ENCODE measurements at places on chromosomes 7 and 10.

- no peak for DNase-seq
Measured at GRCh38 chr7:128687131-128687530, 15.0 kb downstream of the GARIN1A start.

- DNase-seq = peak; percentile 91
Measured at GRCh38 chr10:73044378-73045285, 52.0 kb downstream of the P4HA1 start.

DNA sequence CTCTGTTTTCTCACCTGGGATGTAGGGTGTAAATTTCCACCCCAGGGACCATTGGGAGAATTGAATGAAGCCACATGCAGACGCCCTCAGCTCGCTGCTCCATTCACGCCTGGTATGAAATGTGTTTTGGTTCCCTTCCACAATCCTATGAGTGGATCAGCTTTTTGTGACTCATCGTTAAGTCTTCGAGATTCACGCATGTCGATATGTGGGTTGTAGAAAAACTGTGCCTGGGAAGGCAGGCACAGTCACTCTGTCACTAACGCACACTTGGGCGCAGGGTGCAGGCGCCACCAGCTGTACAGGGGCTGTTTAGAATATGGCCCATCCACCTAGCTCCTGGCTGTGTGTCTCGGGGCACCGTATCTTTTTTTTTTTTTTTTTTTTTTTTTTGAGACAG is 64.2 kb upstream of the SH2B2 start:
- peak; percentile 12 for DNase-seq

DNA sequence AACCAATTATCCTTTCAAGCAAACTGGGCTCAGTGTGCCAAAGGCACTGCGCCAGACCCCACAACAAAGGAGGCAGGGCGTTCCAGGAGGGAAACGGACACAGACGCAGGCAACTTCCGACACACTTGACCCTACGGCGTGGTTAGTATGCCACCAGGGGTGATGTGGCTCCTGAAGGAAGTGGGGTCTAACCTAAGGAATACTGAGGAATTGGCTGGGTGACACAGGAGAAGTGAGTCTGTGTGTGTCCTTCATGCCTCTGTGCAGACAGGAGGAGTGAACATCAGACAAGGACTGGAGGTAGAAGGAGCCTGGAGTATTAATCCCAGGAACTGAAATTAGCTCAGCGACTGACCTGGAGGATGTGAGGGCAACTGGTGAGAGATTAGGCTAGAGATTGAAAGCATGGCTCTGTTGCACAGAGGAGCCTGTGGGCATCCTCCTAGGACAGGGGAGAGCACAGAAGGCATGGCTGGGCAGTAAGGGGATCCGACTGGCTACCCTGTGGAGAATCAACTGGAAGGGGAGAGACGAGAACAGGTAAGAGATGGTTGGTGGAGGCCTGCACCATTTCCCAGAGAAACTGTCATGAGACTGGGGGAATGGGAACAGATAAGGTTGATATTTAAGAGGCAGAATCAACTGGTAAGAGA is 27.8 kb downstream of the GSDME start:
- no peak for DNase-seq

DNA sequence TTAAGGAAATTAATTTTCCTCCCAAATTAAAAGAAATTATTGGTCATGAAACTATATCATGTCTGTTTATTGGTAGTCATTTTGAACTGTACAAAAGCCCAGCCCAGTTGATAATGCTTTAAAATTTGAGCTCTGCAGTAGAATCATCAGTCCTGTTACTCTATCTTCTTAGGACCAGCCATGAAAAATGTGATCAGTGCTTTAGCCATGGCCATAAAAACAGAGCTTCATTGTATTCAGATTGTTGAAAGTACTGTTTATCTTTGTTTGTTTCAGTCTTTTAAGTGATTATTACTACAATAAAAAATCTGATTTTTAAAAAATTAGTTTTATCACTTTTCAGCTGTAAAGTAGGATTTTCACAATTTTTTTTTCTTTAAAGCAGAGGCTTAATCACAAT is 13.7 kb upstream of the TFAM start:
- DNase-seq = no peak

DNA sequence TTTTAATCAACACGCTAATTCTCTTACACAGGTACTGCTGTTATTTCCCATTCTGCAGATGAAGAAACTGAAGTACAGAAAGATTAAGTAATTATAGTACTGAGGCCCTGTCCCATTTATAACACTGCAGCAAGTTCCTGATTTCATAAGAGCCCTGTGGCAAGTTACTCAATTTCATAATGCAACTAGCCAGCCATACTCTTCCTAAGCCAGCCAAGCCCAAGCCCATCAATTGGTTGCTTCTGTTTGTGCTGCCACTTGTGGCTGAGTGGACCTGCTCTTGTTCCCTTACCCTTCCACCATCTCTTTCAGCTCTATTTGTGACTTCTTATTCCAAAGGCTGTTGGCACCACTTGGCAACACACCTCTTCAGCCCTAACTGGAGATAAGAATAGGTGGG is 19.7 kb upstream of the PRPF18 start:
- DNase-seq = peak; percentile 35

GRCh38 chr10:1367938-1368841 is 312.0 kb downstream of the WDR37 start:
- DNase-seq = no peak

GRCh38 chr7:30222515-30223215 is 61.7 kb upstream of the ZNRF2 start:
- DNase-seq = no peak

GRCh38 chr7:74221713-74222112 is 11.9 kb downstream of the LAT2 start:
- DNase-seq = no peak

DNA sequence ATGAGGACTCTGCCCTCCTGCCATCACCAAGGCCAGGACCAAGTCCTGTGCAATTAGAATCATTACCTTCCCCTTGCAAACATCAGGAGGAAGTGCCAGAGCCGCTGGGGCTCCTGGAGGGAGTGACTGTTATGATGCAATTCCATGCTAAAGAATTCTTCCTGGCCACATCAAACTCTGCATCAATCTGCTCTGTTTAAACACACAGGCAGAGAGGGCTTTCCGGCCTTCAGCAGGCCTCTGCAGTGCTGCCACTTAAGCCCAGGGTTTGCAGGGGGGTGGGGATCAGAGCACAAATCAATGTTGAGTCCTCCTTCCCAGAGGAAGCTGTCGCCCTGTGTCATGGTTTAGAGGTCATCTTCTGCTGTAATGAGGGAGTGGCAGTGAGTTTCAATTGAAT is 58.1 kb downstream of the CTBP2 start:
- DNase-seq = peak; percentile 36

DNA sequence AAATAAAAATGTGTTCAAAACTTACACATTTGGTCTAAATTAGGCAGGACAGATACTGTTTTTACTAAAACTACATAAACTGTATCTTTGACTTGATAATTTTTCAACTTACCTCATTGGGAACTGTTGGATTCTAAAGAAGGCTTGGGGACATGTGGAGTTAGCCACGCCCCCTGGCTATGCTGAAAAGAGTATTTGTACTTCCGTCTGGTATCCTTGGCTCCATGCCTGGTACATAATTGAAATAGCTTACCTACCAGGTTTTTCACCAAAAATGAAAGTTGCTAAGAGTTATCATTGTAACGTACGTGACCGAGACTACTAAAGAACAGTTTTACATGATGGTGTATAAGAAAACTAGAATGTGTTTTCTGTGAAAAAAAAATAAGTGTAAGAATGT is 604.8 kb upstream of the IGFBP3 start:
- DNase-seq = no peak

DNA sequence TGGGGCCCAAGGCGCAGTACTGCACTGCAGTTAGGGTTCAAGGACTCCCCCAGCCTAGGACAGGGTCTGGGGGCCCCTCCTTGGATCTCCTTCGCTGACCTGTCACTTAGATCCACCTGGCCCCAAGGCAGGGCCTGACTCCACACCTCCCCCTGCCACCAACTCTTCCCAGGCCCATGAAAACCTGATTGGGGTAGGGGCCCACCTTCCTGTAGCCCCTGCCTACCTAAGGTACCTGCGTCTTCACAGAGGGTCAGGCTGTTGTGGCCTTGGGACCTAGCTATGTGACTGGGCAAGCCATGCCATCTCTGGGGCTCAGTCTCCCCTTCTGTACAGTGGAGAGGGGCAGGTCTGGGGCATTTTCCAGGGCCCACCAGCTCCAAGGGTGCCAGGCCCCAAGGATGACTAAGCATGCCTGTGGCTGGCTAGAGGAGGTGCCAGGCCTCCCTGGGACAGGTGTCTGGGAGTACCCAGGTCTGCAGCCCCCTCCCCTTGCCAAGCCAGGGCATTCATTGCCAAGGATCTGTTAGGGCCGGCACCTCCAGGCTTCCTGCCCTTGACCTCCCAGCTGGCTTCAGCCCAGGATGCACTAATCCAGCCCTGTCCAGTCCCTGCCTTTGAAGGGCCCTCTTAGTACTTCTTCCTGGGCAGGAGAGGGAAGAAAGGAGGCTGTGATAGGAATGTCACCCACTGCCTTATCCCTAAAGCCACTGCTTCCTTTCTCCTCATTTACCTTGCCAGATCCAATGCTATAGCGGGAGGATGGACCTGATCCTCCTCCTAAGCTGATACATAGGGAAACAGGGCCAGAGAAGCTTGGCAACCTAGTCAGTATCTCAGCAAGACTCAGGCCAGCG is 1.3 kb downstream of the LIMK1 start:
- no peak for DNase-seq

DNA sequence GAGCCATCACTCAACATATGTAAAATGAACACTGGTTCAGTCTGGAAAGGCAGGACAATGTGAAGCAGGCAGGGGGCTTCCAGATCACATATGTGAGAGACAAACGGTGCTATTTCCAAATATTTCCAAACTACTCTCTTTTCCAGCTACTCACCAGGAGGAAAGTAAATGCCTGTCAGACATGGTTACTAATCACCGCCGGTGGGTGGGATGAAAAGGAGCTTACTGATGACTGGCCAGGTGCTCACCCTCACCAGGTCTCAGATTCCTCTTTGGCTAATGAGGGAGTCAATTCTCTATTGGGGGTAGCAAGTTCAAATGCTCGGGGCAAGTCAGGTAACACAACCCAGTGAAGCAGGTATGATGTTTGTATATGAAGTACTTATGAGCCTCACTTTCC is 9.7 kb upstream of the MSMB start:
- no peak for DNase-seq

GRCh38 chr7:36308031-36308430 is 81.6 kb upstream of the ANLN start:
- no peak for DNase-seq

GRCh38 chr7:118755067-118755625 is 530.6 kb downstream of the ANKRD7 start:
- DNase-seq = no peak

- DNase-seq = no peak
Measured at GRCh38 chr10:124721330-124722045, 22.7 kb downstream of the FAM53B start.

DNA sequence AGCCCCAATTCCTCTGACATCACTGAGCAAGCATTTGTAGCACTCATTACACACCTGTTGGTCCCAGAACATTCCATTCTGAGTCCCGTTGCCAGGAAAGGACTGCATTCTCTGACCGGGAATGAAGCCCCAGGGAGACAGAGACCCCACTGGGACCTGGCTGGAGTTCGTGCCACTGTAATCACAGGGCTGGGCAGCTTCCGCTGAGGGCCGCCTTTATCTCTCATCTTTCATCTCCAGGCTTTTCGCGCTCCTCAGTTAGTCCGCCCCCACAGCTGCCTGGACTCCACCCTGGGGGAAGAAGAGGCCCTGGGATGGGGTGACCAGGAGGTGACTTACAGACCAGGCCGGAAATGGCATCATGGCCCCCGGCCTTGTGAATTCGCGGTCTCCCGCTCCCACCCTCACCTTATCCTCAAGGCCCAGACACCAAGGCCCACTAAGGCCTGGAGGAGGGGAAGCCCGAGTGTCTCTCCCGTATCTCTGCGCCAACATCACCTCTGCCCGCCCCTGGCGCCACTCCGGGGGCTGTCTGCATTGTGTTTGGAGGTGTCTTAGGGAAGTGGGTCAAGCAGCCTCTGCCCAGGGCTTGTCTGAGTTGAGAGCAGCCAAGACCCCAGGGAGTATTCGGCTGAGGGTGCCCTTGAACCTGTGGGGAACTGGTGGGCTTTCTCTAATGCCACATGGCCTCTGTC is 75.4 kb downstream of the PROSER2 start:
- DNase-seq = no peak

DNA sequence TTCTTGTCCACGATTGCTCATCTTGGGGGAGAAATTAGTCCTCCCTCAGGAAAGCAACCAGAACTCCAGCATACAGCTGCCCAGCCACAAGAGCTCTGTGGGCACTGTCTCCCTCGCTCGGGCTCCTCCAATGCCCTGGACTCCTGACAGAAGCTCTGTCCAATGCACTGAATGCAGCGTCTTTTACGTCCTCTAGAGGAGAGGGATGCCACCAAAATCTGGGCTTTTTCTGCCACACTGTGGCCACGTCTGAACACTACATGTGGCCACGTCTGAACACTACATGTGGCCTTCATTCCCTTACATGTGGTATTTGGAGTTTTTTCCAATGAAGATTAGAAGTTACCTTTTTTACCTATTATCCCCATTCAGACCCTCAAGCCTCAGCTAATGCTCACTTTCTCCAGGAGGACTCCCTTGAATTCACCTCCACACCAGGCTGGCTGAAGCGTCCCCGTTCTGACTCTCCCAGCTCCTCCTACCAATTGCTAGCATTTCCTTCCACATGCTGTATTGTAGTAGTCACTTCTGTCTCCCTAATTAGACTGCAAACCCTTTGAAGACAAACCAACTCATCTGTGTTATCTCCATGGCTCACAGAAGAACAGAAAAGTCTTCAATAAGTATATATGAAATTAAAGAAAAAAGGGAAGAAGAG is 134.3 kb upstream of the PDE1C start:
- DNase-seq = peak; percentile 63

- peak; percentile 83 for DNase-seq
Measured at GRCh38 chr10:7956508-7956907, 98.0 kb upstream of the GATA3 start.

GRCh38 chr10:82796510-82796909 is 921.5 kb downstream of the NRG3 start:
- no peak for DNase-seq

DNA sequence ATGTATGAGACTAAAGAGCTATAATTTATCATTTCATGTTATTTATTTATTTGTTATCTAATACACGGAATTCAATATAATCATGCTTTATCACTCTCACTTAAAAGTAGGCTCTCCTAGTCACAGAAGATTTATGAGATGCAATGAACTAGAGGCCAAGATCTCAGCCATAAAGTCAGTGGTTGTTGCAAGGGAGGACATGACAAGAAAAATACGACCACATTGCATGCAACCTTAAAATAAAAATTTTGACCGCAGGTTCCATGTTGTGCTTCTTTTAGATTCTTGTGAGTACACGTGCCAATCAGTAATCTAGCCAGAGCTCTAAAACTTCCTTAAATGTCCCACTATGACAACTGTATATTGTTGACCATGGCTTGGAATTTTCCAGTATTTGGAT is 75.9 kb upstream of the SP8 start:
- DNase-seq = no peak

DNA sequence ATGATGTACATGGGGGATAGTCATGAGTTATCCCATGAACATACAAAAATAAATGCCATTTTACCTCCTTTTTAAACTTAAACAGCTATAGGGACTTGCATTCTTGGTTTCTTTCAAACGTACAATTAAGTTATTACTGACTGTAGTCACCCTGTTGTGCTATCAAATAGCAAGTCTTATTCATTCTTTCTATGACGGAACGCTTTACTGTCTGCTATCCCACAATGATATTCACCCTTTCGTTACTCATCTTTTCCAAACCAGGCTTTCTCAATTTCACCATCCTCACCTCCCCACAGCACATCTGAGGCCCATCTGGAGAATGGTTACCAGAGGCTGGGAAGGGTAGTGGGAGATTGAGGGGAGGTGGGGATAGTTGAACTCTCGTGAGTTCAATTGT is 218.8 kb downstream of the PHF14 start:
- DNase-seq = peak; percentile 81

Measured in fibroblast of gingiva (primary cell).